Skeletal muscle tissue (tissue), 5 donors: ENCODE measurements at places on chromosomes 11 and 22. TPM values are rescaled to one million over a fixed set of nuclear protein-coding genes. Genes with fewer than 3 reads are reported as not detected.

Gene TEX12
- total RNA-seq = 1.0 TPM

Gene ACTN3
- total RNA-seq = 156 TPM

Gene SLC22A25
- total RNA-seq = not detected

Gene CNIH2
- total RNA-seq = not detected

Gene CHRM1
- not detected for total RNA-seq

Gene SMTNL1
- 69.9 TPM for total RNA-seq

Gene CDC45
- total RNA-seq = 3.1 TPM

Gene PICK1
- 8.9 TPM for total RNA-seq

Gene KCNA4
- total RNA-seq = under 0.01 TPM

Gene FAM111B
- total RNA-seq = 3.7 TPM

Gene RIMBP3C
- not detected for total RNA-seq

Gene MS4A6A
- 33.4 TPM for total RNA-seq

Gene VPREB1
- not detected for total RNA-seq

Gene SHISA8
- total RNA-seq = 1.0 TPM

Gene OR51I1
- total RNA-seq = 0.52 TPM

Gene EFCAB6
- 1.6 TPM for total RNA-seq

Gene CST6
- total RNA-seq = not detected

Gene SLC22A8
- not detected for total RNA-seq

Gene APOL5
- total RNA-seq = 1.6 TPM

Gene TMEM25
- total RNA-seq = 8.9 TPM

Gene OR2AG2
- total RNA-seq = not detected

Gene P2RX6
- total RNA-seq = 11.0 TPM

Gene HOATZ
- not detected for total RNA-seq

Gene WNT11
- total RNA-seq = 18.3 TPM

Gene MPZL2
- total RNA-seq = 1.0 TPM

Gene PLAAT5
- 3.7 TPM for total RNA-seq
